ENCODE measurements at places on chromosomes 5 and 9.

- DNase-seq: no peak
Observed at GRCh38 chr5:152689250-152689711, 284.2 kb upstream of the NMUR2 start.

GRCh38 chr9:36575411-36575882, 2.8 kb downstream of the MELK start:
- DNase-seq: no peak

DNA sequence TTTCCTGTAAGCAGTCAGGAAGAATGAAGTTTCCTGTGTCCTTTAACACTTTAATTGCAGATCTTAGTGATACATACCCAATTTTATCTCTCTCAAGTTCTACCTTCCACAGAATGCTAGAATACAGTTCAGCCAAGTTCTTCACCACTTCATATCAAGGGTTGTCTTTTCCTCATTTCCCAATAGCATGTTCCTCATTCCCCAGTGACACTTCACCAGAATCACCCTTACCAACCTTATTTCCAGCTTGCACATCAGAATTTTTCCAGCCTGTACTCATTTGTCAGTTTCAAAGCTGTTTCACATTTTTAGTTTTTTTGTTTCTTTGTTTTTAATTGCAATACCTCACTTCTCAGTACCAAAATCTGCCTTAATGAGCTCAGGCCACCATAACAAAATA, 126.1 kb downstream of the ESM1 start:
- no peak for DNase-seq

DNA sequence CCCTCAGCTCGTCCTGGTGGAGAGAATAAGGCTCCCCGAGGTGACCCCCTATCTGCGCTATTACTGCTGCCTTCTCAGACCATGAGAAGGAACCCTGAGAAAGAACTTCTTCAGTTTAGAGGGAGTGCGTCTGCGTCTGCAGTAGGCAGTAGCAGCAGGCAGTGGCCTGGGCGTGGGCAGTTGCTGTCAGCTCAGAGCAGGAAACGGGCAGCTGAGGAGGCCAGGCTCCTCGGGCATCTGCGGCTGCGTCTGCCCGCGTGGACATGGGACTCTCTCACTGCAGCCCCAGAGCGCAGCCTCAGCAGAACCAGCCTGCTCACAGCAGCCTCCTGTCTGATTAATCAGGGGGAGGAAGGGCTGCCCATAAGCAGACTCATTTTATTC, 49.8 kb upstream of the FCN1 start:
- no peak for DNase-seq

DNA sequence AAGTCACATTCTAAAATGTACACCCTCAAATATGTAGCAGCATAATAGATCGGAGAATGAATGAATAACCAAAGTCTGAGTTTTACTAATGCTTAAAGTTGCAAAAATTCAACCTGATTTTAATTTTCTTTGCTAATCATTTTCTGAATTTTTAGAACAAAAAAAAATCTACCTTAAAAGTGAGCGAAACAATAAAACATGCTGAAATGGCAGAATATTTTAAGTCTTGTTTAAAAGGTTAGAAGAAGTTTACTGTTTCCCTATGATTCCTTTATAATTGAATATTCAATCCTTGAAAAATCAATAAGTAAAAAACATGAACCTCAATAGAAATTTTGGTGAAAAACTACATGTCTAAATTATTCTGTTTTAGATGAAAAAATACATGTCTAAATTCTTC, 27.1 kb upstream of the ZNF462 start:
- DNase-seq: no peak

DNA sequence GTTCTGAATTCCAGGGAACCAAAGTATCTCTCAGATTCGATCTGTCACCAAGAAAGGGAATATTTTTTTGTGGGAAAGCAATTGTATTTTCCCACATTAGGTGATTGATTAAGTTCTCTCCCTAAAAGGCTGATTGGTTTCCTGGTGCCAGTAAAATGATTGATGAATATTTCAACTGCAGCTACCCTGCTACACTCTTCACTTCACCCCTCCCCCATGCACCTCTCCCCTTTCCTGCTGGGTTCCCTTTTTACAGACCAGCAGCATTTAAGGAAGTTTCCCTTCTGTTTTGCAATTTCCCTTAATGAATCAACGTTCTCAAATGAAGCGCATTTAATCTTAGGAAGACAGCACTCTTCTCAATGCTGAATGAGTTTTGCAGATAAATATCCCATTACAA, 13.1 kb downstream of the NR6A1 start:
- no peak for DNase-seq

GRCh38 chr5:169408731-169409130, 107.8 kb upstream of the SLIT3 start:
- DNase-seq: no peak

DNA sequence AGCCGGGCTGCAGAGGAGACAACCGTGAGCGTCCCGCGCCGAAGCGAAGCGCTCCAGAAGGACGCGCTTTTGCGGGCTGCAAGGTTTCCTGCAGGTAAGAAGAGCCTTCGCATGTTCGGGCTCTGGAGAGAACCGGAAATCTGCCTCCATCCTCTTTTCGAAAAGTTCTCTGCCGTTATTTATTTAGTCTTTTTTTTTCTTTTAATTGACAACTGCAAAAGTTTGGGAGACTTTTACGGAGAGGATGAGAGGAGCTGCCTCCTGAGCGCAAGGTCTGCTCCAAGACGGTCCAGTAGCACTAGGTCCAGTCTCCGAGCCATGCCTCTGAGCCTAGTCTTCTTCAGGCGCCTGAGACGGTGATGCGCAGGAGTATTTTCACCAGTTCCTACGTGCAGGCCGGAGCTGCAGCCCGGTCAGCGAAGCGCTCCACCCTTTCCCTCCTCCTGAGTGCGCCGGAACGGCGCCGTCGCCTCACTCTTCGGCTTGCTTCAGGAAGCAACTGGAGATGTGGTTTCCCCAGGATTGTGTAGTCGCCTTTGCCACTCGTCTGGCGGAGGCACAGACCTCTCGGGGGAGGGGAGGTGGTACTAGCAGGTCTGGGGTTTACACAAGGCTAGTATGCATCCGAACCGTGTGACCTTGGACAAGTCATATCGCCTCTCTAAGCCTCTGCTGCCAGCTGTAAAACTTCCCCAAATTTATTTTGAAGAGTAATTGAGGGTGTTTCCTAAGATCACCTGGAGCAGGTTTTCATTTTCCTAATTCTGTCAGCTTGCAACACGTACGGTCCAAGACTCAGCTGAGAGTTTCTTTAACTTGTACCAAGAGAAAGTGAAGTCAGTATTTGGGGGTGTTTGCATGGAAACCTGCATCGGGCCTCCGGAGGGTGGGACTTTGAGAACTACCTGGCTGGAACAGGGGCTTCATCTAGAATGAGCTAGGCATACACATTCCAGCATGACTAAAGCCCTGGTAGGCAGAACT, 4.5 kb downstream of the POU4F3 start:
- no peak for DNase-seq

DNA sequence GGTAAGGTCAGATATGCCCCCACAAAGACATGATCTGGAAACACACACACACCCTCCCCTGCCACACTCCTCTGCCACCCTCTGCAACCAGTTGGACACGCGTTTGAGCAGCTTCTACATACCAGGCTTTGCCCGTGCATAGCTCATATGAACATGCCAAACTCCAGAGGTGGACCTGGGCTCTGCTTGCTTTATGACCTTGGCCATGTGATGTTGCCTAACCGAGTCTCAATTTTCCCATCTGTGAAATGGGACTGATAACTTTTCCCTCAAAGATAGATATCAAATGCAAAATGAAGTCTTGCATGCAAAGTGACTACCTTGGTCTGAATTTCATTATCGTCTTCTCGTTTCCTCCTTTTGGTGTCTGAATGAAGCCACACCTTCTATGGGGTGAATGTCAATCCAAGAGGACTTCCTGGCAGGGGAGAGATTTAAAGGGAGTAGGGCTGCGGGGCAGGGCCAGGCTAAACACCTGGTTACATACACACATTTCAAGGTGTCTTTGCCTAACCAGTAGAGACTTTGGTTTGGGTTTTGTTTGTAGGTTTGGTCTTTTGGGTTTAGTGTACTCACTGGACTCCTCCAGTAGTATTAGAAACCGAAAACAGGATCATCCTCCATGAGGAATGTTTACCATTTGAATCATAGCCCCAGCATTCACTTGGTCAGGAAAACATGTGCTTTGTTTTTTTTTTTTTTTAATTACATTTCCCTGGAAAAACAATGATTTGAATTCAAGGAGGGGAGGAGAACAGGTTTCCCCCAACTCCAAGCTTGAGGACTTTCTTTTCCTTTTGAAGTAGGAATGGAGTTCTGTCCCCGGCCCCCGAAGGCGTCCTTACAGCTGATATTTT, 63.2 kb downstream of the COL27A1 start:
- DNase-seq: no peak

DNA sequence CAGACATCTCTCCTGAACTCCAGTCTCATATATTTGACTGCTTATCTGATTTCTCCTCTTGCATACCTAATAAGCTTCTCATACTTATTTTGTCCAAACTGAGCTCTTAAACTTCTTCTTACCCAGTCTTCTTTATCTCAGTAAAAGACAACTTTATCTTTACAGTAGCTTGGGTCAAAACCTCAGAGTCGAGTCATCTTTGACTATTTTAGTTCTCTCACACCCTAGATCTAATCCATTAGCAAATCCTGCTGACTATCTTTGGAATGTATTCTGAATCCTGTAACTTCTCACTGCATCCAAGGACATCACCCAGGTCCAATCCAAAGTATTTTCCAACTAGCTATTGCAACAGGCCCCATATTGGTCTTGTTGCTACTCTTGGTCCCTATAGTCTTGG, 11.8 kb upstream of the JAK2 start:
- DNase-seq: no peak

DNA sequence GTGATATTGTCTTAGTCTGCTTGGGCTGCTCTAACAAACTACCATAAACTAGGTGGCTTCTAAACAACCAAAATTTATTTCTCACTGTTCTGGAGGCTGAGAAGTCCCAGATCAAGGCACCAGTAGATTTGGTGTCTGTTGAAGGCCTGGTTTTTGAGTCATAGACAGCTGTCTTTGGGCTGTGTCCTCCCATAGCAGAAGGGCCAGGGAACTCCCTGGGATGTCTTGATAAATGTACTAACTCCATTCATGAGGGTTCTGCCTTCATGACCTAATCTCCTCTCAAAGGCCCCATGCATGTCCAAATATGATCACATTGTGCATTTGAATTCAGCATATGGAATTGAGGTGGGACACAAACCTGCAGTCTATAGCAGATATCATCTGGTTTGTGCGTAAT, 121.2 kb downstream of the CHSY3 start:
- no peak for DNase-seq

DNA sequence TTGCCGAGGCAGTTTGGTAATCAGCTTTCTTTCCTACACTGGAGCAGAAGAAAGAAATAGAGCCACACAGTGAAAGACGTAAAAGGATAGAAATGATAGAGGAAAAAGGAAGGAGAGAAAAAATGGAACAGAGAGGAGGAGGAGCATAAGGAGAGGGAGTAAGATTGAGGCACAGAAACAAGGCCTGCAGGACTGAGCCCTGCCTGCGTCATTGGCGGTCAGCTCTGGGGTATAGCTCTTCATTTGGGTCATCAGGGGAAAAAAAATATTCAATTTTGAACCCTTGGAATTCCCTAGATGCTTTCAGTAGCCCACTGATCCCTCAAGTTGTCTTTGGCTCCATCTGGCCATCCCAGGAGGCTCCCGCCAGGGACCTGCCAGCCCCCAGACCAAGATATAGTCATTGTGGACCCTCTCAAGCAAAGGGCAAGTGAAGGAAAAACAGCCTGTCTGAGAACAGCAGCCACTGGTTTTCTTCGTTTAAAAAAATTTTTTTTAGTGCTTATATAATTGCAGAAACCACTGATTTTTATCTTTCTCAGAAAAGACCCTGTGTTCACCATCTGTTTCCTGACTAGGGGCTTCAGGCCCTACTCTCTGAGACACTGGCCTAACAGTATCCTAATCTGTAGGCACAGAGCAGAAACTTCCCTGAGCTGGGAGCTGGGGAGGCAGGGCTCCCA, 31.3 kb upstream of the MATR3 start:
- no peak for DNase-seq

DNA sequence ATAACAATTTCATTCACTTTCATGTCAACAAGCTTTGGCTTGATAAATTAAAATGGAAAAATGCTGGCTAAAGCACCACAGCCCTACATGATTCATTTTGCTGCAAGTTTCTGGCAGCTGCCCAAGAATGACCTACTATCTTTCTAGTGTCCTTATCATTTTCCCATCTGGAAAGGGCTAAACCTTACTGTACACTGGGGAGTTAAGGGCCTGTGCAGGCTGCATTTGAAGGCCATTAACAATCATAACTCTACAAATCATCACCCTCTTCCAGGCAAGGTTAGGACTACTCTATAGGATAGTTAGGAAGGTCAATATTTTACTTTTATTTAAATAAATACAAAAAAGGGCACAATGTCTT, 579.7 kb upstream of the ZNF608 start:
- DNase-seq: no peak

GRCh38 chr9:93592643-93593021, 16.2 kb downstream of the PHF2 start:
- no peak for DNase-seq

DNA sequence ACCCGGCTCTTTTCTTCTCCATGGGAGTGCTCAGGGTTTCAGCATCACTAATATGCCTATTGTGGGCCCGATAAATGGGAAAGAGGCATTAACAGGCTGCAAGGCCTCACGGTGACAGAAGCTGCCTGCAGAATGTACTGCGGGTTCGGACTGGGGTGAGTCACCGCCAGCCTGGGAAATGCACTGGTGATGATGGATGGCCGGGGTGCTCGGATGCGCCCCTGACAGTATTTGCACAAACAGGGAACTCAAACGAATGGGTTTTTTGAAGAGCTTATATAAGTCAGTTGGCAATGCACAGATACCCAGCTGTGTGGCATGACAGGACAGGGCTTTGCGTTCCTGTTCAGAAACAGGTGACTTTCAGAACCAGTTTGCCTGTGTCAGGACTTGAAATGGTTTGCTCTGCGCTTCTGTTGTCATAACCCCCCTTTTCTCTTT, 42.0 kb upstream of the PITX1 start:
- no peak for DNase-seq

DNA sequence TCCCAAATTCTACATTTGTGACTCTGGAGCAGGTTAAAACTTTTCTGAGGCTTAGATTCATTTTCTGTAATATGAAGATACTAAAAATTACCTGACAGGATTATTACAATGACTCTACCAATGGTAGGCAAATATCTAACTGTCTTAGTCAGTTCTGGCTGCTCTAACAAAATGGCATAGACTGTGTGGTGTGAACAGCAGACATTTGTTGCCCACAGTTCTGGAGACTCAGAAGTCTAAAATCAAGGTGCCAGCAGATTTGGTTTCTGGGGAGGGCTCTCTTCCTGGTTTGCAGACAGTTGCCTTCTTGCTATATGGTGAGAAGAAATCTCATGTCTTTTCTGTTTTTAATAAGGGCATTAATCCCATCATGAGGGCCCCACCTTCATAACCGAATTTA, 245.1 kb downstream of the MAST4 start:
- DNase-seq: no peak
